ENCODE measurements at places on chromosomes 2 and 18.

DNA sequence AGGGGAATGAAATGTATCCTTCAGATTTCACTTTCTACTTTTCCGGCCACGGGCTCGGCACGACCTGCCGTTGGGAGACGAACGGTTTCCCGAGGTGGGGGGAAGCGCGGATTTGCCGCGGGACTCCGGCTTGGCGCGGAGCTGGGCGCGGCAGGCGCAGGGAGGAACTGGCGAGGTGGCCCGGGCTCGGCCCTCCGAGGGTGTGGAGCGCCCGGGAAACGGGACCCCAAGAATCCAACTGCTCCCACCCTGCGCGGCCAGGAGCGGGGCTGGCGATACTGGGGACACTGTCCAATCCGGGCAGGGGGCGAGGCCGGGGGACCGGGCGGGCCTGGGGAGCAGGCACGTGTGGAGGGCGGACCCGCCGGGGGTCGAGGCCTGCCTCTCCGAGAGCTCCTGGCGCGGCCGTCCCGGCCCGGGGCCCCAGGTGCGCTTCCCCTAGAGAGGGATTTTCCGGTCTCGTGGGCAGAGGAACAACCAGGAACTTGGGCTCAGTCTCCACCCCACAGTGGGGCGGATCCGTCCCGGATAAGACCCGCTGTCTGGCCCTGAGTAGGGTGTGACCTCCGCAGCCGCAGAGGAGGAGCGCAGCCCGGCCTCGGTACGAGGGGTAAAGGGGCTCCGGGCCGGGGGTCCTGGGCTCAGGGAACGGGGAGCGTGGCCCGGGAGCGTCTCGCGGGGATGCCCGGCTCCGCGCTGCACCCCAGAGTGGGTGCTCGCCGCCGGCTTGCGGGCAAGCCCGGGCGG is at the start of gene ANXA4:
Gene ANXA4, plus strand, starts transcription at position 560 of the 747 bp plus-strand sequence. CDS start 39,432 bp downstream, outside the sequence.
- peak; percentile 40 for DNase-seq

GRCh38 chr18:3223356-3223755 is 3.6 kb upstream of the MYOM1 start:
- DNase-seq: no peak

DNA sequence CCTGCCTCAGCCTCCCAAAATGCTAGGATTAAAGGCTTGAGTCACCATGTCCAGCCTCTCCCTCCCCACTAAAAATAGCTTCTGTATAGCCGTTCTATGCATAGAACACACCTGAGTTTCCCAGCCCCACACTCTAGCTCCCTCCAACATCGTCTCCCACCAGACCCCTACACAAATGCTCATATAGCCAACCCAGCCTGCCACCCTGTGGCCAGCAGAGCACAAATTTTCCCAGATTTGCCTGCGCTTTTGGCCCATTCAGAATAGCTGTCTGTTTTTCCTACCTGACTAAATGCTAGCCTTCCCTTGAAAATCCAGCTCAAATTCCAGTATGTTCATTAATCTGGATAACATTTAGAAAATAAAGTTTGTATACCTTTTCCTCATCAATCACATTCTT is 22.8 kb downstream of the TRABD2A start:
- no peak for DNase-seq

DNA sequence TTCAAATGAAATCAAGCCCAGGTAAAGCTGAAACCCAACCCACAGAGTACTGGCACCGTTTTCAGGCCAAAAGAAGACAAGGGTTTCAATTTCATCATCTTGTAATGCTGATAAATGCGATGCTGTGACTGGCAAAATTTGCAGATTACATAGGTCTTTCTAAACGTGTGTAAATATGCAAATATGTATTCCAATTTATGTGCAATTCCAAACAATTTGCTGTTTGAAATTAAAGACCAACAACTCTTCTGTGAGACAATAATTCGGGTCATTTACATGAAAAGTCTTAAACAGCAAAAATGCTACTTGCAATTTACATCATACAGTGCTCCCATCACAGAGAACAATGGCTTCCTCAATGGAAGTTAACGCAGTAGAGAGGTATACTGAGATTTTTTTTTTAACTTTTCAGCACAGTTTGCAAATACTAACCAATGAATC is 2.8 kb upstream of the ZNF532 start:
- no peak for DNase-seq

- DNase-seq: no peak
Observed at GRCh38 chr2:121705390-121705789, 31.3 kb downstream of the NIFK start.

DNA sequence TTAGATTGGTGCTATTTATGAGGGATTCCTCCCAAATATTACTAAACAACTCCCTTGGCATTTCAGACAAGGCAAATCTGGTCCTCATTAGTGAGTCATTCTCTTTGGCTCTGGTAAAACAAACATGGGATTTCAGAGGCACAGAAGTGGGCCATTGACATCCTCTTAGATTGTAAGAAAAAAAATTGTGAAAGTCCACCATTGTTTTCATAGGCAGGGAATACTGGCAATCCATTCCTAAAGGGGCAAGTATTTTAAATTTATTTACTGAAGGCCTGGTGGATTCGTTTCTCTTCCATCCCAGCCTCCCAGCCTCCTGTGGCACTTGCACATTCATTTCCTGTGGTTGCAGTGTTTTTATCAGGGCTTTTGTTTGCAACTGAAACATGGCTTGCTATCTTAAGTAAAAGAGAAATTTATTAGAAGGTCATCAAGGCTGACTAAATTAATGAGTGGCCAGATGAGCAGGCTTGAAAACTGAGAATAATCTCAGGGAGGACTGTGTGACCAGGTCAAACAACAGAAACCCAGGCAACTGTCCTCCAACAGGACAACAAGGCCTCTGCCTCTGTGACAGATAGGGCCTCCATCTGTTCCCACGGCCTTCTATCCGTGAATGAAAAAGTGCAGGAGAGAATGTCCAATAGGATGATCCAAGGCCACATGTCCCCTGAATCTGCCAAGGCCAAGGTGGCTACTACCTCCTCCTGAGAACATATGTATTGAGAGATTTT is 23.1 kb upstream of the TNFAIP6 start:
- no peak for DNase-seq

GRCh38 chr2:30030361-30030760 is 109.0 kb upstream of the ALK start:
- no peak for DNase-seq

DNA sequence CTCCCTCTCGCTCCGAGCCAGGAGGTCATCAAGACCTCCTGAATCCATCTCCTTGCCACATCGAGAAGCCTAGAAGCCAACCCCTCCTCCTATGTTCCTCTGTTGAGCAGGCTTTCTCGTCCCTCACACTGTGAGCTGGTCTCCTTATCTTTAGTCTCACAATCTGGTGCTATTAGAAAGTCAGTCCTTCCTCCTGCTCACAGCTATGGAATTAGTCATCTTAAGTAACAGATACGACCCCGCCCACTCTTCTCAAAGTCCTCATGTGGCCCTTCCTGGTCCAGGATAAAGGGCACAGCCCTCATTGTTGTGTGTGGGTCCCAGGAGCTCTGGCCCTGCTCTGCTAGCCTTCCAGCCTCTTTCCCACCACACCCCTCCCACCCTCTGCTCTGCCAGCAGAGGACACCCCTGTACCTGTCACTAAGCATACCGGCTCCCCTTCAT is 41.4 kb upstream of the TRIB2 start:
- no peak for DNase-seq

DNA sequence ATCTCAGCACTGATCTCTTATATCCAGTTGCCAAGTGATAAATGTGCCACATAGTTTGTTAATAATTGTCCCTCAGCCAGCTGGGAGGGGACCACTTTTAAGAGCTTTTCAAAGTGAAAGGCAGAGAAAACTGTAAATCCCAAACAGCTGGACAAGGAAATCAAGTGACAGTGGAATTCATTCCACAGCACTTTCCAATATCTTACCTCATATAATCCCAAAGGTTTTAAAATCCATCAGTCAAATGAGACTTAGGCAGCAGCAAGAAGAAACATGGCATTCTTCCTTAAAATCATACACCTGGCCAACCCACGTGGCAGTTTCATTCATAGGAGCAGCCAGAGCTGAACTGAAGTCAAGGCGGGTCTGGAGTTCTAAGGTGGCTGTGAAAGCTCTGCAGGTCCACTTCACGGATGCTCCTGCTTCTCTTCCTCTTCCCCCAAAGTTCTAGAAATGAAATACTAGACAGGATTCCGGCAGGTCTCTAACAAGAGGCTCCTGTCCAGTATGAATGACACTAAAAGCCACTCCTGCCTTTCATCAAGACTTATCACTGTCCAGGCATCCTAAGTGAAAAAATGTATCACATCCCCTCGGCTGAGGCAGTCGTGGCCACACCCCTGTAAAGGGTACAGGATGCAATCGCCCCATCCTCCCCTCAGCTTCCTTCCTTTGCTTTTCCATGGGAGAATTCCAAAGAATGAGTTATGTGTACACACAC is 190.4 kb upstream of the STK17B start:
- no peak for DNase-seq

DNA sequence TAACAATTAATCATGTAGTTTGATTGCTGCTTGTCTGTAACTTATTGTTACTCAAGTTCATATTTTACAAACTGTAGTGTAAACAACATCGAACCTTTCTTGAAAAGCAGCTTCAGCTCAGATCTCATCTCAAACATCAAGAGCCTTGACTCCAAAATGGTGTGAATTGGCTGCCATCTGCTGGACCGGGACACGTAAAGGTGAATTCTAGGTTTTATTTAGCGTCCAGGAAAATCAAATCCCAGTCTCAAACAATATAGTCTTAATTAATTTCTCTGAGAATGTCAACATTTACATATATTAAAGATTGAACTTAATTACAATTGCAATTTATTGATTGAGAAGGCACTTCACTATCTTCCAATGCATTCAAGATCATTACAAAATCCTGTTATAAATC is 453.0 kb downstream of the GALR1 start:
- DNase-seq: no peak

GRCh38 chr2:70834881-70835280 is 735 bp downstream of the CD207 start:
- DNase-seq: no peak

- no peak for DNase-seq
Observed at GRCh38 chr2:54497763-54498680, 41.9 kb downstream of the SPTBN1 start.

GRCh38 chr2:20986024-20986939 is 57.6 kb downstream of the APOB start:
- no peak for DNase-seq

- DNase-seq: no peak
Observed at GRCh38 chr2:150769421-150769820, 282.0 kb upstream of the RND3 start.

GRCh38 chr2:149082079-149082478 is 43.6 kb downstream of the LYPD6B start:
- DNase-seq: no peak

GRCh38 chr2:230327418-230328154 is 593 bp downstream of the SP140L start:
- DNase-seq: no peak

GRCh38 chr2:71361631-71362030 is 30.0 kb downstream of the ZNF638 start:
- no peak for DNase-seq

GRCh38 chr2:24912523-24912922 is 7.5 kb downstream of the ADCY3 start:
- DNase-seq: no peak

GRCh38 chr2:219772103-219772635 is 144.7 kb downstream of the SLC4A3 start:
- no peak for DNase-seq

GRCh38 chr18:39571511-39571910 is 2005.9 kb upstream of the CELF4 start:
- no peak for DNase-seq

GRCh38 chr18:73124175-73124574 is 256.4 kb upstream of the NETO1 start:
- DNase-seq: no peak

GRCh38 chr2:227643990-227644551 is 22.5 kb upstream of the SCYGR5 start:
- no peak for DNase-seq

- no peak for DNase-seq
Observed at GRCh38 chr18:46158499-46158898, 54.3 kb downstream of the HAUS1 start.

- DNase-seq: no peak
Observed at GRCh38 chr2:11478899-11479605, 13.1 kb upstream of the E2F6 start.

- DNase-seq: no peak
Observed at GRCh38 chr18:60966876-60967275, 366.4 kb upstream of the CDH20 start.

- peak; percentile 17 for DNase-seq
Observed at GRCh38 chr2:143261986-143262385, 132.8 kb downstream of the ARHGAP15 start.

GRCh38 chr18:12839057-12839525 is 44.9 kb downstream of the PTPN2 start:
- DNase-seq: no peak

GRCh38 chr18:59202258-59202820 is 17.6 kb upstream of the GRP start:
- no peak for DNase-seq

DNA sequence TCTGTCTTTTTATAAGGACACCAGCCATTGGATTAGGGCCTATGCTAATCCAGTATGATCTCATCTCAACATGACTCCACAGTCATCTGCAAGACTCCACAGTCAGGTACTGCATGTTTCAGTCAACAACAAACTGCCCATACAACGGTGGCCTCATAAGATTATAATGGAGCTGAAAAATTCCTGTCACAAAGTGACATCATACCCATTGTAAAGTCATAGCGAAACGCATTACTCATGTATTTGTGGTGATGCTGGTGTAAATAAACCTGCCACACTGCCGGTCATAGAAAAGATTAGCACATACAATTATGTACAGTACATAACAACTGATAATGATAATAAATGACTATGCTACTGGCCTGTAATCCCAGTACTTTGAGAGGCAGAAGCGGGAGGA is 102.2 kb downstream of the TEX51 start:
- DNase-seq: no peak

GRCh38 chr2:217482056-217482710 is 520.6 kb downstream of the TNS1 start:
- no peak for DNase-seq

GRCh38 chr2:1101982-1102590 is 151.4 kb downstream of the SNTG2 start:
- no peak for DNase-seq

- DNase-seq: no peak
Observed at GRCh38 chr2:206515580-206515979, 72.2 kb downstream of the ADAM23 start.

- no peak for DNase-seq
Observed at GRCh38 chr2:239648607-239649006, 247.8 kb upstream of the HDAC4 start.

GRCh38 chr2:8840475-8841091 is 3.2 kb upstream of the KIDINS220 start:
- DNase-seq: no peak

DNA sequence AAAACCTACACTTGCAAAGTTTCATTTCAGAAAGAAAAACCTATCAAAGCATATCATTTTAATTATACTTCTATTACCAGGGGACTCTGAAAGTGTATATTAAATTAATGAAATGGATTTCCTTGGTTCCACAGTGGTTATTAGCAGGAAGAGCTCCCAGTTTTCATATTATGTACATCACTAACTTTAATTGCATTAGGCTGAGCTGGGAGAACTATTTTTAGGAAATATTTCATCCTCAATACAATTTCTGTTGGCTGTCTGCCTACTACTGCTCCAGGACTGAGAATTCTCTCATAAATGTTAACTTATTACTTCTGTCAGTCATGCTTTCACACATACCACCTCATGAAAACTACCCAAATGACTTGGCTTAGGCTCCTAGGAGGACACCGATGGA is 301.4 kb downstream of the CMPK2 start:
- no peak for DNase-seq

- no peak for DNase-seq
Observed at GRCh38 chr2:224417361-224417729, 15.4 kb upstream of the FAM124B start.

- DNase-seq: no peak
Observed at GRCh38 chr2:219692521-219692920, 65.1 kb downstream of the SLC4A3 start.

- DNase-seq: peak; percentile 93
Observed at GRCh38 chr2:231604685-231605606, 12.3 kb downstream of the TEX44 start.
